Tibial nerve (tissue), 4 donors: ENCODE measurements at places on chromosomes 6 and 20.

DNA sequence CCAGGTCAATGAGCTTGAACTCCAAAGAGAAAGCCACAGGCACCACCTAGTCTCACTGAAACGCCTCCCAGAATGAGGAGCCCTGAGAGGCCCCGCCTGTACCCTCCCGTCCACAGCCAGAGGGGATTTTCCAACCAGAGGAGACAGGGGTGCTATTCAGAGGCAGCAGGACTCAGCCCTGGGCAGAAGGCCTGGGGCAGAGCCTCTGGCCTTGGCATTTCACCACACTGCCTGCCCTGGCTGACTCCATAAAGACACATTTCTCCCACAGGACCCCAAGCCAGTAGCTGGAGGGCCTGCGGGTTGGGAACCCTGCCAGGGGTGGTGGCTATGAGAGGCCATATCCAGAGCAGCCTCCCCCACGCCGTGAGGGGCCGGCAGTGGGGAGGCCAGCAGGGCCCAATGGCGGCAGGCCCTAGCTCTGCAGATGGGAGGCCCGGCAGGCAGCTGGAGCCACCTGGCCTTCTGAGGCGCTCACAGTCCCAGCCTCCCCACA, 159.3 kb downstream of the PREX1 start:
- peak; percentile 31 for DNase-seq

DNA sequence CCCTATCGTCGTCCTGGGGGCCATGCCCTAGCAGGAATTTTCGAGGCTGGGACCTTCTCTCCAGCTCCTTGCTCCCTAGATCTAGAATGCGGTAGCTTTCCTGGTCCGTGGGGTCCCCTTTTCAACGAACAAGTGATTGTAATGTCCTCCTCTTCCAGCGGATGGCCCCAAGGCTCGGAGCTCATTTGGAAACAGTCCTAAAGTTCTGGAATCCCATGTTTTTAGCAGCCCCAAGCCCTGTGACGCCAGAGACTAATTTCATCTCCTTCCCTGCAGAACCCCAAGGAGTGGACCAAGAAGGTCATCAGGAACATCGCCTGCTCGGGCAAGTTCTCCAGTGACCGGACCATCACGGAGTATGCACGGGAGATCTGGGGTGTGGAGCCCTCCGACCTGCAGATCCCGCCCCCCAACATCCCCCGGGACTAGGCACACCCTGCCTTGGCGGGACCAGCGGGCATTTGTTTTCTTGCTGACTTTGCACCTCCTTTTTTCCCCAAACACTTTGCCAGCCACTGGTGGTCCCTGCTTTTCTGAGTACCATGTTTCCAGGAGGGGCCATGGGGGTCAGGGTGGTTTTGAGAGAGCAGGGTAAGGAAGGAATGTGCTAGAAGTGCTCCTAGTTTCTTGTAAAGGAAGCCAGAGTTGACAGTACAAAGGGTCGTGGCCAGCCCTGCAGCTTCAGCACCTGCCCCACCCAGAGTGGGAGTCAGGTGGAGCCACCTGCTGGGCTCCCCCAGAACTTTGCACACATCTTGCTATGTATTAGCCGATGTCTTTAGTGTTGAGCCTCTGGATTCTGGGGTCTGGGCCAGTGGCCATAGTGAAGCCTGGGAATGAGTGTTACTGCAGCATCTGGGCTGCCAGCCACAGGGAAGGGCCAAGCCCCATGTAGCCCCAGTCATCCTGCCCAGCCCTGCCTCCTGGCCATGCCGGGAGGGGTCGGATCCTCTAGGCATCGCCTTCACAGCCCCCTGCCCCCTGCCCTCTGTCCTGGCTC, 48.5 kb downstream of the PYGB start:
- no peak for DNase-seq

GRCh38 chr6:7119272-7119801, 11.6 kb downstream of the RREB1 start:
- no peak for DNase-seq

GRCh38 chr6:152896923-152897322, 85.9 kb downstream of the FBXO5 start:
- DNase-seq = no peak
